ENCODE measurements at places on chromosomes 4 and X. TPM values are rescaled to one million over a fixed set of nuclear protein-coding genes. Genes with fewer than 3 reads are reported as not detected.
A peak's percentile ranks its signal among the peaks of the same experiment; 100 is the strongest.

DNA sequence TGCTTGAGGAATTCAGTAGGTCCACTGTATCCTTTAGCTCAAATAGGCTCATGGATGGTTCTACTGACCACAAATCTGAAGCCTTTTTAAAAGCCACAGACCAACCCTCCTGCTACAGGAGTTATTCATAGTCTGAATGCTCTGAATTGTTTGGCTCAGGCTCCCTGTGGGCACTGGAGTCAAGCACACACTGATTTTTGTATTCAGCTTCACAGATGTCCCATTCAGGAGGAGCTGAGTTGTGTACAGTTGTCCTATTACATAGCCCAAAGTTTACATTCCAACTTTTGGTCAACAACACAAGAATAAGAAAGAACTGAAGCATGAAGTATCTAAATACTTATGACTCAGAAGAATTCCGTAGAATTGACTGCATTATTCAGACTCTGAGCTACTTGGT is 243.9 kb downstream of the UNC5C start:
- H3K36me3 ChIP-seq, result no peaks in the 10 kb centered on the region
- no peak overlapping the region for H3K4me3 ChIP-seq
- no peak overlapping the region for H3K27ac ChIP-seq
- no peak for DNase-seq
- H3K4me1 ChIP-seq, result no peaks in the 10 kb centered on the region

- no peaks in the 10 kb centered on the region for H3K4me1 ChIP-seq
- no peaks in the 10 kb centered on the region for H3K27me3 ChIP-seq
- no peak overlapping the region for H3K4me3 ChIP-seq
Observed at GRCh38 chr4:37279894-37280592, 35.5 kb downstream of the NWD2 start.

- DNase-seq, result no peak
- no peak overlapping the region for H3K4me3 ChIP-seq
- H3K27me3 ChIP-seq, result no peaks in the 10 kb centered on the region
- no peak overlapping the region for H3K27ac ChIP-seq
Observed at GRCh38 chrX:29488919-29489318, 726.4 kb upstream of the MAGEB2 start.

DNA sequence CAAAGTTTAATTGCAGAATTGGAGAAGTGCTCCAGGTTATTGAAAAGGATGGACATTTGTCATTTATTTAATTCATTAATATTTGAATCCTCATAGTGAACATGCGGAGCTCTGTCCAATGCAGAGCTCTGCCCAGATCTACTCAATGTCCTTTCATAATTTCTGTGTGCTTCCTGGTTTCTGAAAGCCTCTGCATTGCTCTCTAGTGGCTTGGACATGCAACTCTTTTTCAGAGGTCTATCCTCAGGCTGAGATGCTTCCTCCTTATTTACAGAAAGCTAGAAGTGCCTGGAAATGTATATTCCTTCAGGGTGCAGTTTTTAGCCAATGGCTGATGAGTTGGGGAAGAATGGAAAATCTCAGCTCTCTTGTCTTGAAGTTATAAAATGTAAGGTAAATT is 786.1 kb upstream of the AADAT start:
- H3K4me3 ChIP-seq, result no peak overlapping the region
- H3K27ac ChIP-seq, result no peak overlapping the region
- H3K36me3 ChIP-seq, result no peaks in the 10 kb centered on the region
- DNase-seq, result no peak

GRCh38 chr4:42492962-42493361 is 95.7 kb downstream of the SHISA3 start:
- no peaks in the 10 kb centered on the region for H3K27me3 ChIP-seq
- H3K4me3 ChIP-seq, result no peak overlapping the region
- no peaks in the 10 kb centered on the region for H3K36me3 ChIP-seq

Gene CSAG1
- total RNA-seq, result 58.3 TPM

GRCh38 chrX:119411959-119412358 is 12.8 kb downstream of the SLC25A43 start:
- H3K27ac ChIP-seq, result no peak overlapping the region
- H3K4me3 ChIP-seq, result no peak overlapping the region
- H3K4me1 ChIP-seq, result peaks cover 22% of the 10 kb centered on the region
- no peaks in the 10 kb centered on the region for H3K36me3 ChIP-seq
- DNase-seq, result no peak

Gene MAGEE2
- not detected for total RNA-seq

- H3K4me1 ChIP-seq, result peaks cover 3% of the 10 kb centered on the region
- no peaks in the 10 kb centered on the region for H3K36me3 ChIP-seq
- no peak overlapping the region for H3K4me3 ChIP-seq
Observed at GRCh38 chrX:44432641-44433040, 89.2 kb upstream of the EFHC2 start.

Gene KLB
- not detected for total RNA-seq

DNA sequence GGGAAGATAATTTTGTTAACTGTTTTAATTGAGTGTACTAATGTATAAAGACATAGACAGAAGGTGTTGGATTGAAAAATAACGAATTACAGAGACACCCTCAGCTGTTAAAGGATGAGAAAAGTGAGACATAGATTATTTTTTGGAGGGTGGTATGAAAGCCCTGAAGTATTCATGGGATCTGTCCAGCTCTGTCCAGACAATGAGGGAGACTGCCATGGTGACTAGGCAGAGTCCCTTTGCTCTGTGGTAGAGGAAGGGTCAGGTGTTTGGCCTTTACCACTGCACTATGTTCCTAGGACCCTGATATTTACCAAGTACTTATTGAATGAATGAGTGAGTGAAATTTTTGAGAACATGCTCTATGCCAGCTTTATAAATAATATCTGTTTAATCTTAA is 11.4 kb downstream of the FGF2 start:
- DNase-seq, result no peak
- peaks cover 28% of the 10 kb centered on the region for H3K36me3 ChIP-seq
- no peak overlapping the region for H3K4me3 ChIP-seq
- H3K27ac ChIP-seq, result no peak overlapping the region
- H3K4me1 ChIP-seq, result no peaks in the 10 kb centered on the region

GRCh38 chr4:150231107-150231770 is 153.0 kb downstream of the DCLK2 start:
- H3K27ac ChIP-seq, result no peak overlapping the region
- no peaks in the 10 kb centered on the region for H3K4me1 ChIP-seq
- no peaks in the 10 kb centered on the region for H3K36me3 ChIP-seq
- H3K27me3 ChIP-seq, result peaks cover 24% of the 10 kb centered on the region

DNA sequence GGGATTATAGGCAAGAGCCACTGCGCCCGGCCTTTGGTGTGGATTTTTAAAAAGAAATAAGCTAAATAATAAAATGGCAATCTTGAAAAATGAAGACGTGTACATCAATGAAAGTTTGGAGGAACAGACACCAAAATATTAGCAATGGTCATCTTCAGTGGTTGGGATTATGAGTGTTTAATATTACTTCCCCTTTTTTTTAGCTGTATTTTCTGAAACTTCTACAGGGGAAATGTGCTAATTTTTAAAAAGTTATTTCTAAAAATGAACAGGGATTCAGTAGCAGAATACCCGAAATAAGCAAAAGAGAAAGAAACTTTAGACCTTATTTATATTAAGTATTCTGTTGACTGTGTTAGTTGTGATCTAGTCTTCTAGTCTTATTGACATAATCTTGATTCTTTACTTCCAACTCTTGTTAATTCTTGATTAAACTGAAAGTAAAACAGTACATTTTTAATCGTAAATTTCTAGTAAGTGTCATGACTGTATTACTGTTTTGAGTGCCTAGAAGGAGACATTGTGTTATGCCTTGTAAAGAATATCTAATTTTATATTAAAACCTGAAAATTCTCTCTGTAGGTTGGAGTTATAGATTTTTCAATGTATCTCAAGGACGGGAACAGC is 51.3 kb downstream of the RUFY3 start:
- H3K27me3 ChIP-seq, result no peaks in the 10 kb centered on the region
- DNase-seq, result no peak
- no peak overlapping the region for H3K27ac ChIP-seq
- H3K36me3 ChIP-seq, result peaks cover 17% of the 10 kb centered on the region
- H3K4me1 ChIP-seq, result no peaks in the 10 kb centered on the region

GRCh38 chr4:91502365-91502764 is 801.4 kb upstream of the GRID2 start:
- no peaks in the 10 kb centered on the region for H3K27me3 ChIP-seq
- no peak overlapping the region for H3K27ac ChIP-seq
- no peaks in the 10 kb centered on the region for H3K4me1 ChIP-seq
- DNase-seq, result no peak

DNA sequence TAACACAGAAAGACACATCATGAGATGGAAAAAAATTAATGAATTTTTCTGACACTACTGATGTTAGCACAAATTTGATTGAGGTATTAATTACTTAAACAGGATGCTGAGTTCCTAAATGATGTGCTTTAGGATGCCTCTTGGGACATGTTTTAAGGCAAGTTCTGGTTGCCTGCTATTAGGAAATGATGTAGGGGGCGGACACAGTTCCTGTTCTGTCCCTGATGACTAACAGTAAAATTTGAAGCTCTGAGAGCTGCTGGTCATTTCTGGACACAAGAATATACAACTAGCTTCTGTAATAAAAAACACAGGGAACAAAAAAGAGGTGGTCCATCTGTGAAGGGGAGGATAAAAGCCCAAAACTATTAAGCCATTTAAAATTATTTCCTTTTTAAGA is 163.2 kb upstream of the ETNPPL start:
- H3K36me3 ChIP-seq, result no peaks in the 10 kb centered on the region
- DNase-seq, result no peak
- H3K4me1 ChIP-seq, result no peaks in the 10 kb centered on the region
- H3K27me3 ChIP-seq, result no peaks in the 10 kb centered on the region
- H3K4me3 ChIP-seq, result no peak overlapping the region

DNA sequence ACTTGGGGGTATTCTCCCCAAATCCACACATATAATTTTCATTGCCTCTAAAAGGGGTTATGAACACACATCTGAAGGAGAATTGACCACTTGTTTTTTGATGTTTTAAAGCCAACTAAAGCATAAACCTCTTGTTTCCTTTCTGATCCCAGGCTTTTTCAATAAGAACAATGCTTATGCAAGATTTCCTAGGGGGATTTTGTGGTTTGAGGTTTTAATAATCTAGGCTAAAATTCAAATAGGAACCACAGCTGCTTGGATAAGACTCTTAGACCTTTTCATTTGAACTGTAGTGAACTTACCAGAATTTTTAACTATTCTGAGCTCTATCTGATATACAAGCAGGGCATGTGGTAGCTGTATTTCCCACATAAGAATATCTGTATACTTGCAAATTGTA is 651.1 kb downstream of the ANKRD50 start:
- no peak overlapping the region for H3K27ac ChIP-seq
- DNase-seq, result no peak
- no peak overlapping the region for H3K4me3 ChIP-seq
- no peaks in the 10 kb centered on the region for H3K4me1 ChIP-seq

DNA sequence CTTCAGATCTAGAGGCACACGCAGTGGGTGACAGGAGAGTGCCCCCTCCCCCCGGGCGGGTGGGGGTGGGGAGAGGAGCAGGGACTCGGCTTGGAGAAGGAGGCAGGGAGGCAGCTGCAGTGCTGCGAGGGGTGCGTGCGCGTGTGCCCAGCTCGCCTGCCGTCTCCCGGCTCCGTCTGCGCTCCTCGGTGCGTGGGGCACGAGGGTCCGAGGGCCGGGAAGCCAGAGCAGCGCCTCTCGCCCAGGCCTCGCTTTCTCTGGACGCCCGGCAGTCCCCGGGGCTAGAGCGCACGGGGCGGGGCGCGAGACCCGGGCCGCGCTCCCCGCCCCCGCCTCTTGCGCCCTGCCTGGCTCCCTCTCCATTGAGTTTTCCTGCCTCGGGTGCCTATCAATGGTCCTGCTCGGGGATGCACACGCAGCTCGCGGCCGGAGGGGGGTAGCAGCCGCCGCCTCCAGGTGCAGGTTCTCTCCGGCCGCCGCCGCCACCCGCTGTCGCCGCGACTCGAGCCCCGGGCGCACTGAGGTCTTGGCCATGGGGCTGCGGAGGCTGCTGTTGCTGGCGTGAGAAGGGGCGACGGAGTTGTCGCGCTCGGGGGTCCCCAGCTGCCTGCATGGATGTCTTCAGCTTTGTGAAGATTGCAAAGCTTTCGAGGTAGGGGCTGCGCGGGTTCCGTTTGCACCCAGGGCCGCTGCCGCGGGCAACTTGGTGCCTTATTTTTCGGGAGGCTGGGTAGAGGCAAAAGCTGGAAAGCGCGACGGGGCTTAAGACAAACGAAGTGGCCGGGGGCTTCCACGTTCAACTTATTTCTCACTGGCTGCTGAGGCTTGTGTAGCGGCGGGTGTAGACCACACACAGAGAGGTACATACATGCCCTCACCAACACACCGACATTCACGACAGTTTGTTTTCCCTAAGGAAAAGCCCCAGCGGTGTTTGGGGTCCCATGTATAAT is at the start of gene FRMPD4:
FRMPD4 (plus strand) TSS at position 113 of the 953 bp plus-strand sequence; CDS start at position 612, 499 bp downstream.
- H3K4me3 ChIP-seq, result no peak within 1 kb of the TSS
- no peaks in the 10 kb centered on the region for H3K27me3 ChIP-seq
- no peaks in the 10 kb centered on the region for H3K36me3 ChIP-seq
- H3K4me1 ChIP-seq, result no peaks in the 10 kb centered on the region
- DNase-seq, result no peak
- H3K27ac ChIP-seq, result no peak within 1 kb of the TSS

Gene AMTN
- total RNA-seq, result not detected

Gene PRRG1
- 4.2 TPM for total RNA-seq

Gene RGN
- total RNA-seq, result not detected

DNA sequence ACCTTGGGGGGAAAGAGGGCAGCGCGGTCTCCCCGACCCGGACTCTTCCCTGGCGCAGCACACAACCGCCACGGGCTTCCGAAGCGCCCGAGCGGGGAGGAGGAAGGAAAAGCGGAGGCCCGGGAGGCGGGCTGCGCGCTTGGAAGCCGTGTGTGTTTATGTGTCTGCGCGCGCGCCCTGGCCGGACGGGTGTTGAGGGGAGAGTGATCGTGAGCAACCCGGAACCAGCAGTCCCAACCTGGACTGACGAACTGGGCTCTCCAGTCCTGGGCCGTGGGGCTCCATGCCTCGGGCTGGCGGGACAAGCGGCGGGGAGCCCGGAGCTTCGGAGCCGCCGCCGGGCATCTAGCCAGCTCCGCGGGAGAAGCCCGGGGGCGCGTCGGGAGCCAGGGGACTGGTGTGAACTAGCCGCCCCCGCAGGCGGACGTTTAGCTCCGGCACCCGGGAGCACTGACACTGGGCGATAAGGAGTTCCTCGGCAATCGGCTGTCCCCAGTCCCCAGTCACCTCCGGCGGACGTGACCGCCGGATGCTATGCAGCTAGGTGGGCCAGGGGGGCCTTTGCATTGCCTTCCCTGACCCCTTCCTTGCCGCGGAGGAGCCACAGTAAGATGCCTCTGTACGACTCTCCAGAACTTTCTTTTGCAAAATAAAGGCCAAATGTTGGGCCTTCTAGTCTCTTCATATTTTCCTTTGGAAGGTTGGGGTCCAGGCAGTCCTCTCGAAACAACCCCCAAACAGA is 74.8 kb upstream of the BCOR start:
- peaks cover 57% of the 10 kb centered on the region for H3K4me1 ChIP-seq
- H3K27ac ChIP-seq, result peak overlapping the region; percentile 99
- DNase-seq, result peak; percentile 76
- no peaks in the 10 kb centered on the region for H3K27me3 ChIP-seq

DNA sequence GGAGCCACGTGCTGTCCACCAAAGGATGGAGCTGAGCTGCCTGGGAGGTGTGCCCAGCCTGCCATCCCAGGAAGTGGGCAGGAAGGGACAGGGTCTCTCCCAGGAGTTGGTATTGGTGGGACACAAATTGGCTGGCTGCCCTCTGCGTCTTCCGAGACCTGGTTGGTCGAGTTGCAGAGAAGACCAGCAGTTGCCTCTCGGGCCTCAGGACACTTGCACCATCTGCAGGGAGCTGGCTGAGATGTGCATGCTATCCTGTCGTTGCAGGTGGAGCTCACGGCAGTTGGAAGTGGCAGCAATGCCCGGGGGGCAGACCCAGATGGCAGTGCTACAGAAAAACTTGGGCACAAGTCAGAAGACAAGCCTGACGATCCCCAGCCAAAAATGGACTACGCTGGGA is 30.2 kb downstream of the BCORL1 start:
- no peak overlapping the region for H3K4me3 ChIP-seq
- H3K27me3 ChIP-seq, result no peaks in the 10 kb centered on the region
- H3K27ac ChIP-seq, result no peak overlapping the region
- no peaks in the 10 kb centered on the region for H3K4me1 ChIP-seq

Gene CENPC
- total RNA-seq, result 27.9 TPM

Measured in K562 (cell line).